ENCODE measurements at places on chromosomes 4 and X.

DNA sequence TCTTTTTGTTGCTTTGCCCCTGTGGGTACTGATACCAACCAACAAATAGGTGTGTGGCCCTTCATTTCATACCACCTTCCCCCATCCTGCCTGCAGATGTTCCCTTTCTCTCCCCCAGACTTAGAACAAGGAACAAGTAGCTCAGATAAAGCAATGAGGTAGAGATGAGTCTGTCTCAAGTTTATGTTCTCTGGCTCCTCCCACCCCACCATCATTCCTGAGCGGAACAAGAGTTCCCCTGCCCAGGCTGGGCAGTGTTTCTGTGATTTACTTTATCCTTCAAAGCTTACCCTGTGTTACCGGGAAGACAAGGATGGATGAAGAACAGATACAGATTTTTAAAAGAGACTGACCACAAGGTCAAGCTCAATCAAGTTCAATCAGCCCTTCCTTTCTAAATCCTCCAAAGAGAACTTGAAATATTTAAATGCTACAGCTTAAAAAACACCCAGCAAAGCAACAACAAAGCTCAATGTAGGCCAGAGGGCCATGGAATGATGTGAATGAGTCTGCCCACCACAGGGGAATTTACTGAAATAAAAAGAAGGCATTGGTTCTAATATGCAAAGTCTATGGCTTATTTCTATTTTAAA is 80.1 kb upstream of the UCP1 start:
- DNase-seq, result no peak

DNA sequence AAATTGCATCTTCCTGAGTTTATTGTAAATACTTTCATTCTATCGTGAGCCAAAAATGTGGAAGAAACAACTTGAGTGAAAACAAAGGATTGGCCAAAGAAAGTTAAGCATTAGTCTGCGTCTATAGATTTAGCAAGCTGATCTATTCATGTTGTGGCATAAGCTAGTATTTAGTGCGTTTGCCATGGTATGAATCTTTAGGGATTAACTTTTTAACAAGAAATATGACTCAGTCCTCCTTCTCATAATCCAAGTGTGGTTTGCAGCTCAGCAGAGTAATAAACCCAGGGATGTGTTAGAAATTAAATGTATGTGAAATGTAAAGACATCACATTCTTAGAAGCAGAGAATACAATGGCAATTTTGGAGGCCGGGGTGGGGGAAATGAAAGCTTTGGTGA is 1110.9 kb downstream of the NLGN4X start:
- no peak for DNase-seq

DNA sequence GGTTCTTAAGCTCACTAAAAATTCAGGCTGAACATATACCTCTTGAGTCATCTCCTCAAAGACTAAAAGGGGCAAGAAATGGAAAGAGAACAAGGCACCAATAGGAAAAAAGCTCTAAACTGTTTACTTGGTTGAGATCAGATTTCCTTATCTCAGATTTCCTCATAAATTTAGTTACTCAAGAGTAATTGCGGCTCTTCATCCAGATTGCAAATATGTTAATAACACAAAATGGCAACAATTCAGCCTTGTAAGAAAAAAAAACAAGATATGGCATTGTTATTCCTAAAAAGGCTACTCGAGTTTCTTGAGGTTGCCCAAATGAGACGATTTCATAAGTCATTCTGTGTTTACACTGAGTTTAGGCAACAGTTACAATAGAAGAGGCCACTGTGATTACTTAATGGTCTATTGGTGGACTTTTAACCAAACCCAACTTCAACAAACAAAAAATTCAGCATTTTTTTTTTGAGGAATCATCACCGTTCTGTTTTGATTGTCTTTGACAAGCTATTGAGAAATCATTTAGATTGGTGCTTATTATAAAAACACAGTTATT is 97.9 kb upstream of the PDHA1 start:
- DNase-seq, result no peak

DNA sequence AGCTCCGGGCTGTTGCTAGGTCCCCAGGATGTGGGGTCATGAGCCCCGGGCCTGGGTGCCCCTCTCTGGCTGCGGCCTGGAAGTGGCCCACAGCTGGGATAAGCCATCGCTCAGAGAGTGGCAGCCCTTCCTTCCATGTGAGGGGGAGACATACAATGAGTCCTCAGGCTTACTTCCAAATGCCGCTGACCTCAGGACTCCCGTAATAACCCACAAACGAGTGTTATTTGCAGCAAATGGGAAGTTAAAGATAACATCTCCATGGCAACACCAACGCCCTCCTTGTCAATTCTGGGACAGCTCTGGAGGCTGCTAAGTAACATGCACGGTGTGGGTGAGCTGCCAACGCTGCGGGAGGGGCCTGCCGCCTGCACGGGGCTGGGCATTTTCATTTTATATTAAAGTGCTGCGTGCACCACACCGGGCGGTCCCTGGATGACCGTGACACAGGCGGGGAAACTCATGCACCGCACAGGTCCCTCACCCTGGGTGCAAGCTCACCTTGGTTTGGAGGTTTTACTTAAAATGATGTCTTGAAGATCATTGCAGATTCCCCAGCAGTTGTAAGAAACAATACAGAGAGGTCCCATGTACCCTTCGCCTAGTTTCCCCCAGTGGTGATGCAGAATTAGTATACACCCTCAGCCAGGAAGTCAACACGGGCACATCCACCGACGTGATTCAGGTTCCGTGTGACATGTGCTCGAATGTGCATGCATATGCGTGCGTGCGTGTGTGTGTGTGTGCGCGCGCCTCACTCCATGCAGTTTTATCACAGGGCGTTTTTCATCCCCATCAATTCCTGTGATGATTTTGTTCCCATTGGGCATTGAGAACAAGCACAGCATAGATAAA is 79.4 kb downstream of the ABLIM2 start:
- peak; percentile 28 for DNase-seq

DNA sequence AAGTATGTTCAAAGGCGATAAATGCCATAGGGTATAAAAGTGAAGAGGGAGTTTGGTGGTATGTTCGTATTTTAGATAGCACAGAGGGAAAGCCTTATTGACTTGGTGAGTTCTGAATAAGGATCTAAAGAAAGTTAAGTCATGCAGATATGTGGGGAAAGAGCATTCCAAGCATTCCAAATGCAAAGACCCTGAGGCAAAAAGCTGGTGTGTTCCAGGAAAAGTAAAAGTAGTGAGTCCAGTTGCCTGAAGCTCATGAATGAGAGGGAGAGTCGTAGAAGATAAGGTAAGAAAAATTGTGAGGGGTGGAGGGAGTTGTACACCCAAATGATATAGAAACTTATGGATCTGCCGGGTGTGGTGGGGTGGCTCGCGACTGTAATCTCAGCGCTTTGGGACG is 426.7 kb downstream of the RPA4 start:
- DNase-seq, result no peak

DNA sequence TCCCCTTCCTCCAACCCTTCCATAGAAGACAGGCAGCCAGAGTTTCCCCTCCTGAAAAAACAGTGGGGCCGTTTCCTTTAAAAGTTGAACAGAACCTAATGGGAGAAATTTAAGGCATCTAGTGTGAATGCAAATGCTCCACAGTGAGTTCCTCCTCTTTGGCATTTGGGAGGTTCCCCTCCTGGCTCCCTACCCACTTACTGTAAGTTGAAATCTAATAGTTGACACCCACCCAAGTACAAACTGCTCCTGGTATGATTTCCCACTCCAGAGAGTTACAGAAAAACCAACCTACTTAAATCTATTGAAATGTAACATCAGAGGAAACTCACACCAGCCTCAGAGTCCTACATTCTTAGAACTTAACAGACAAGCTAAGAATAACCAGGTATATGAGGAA is 17.6 kb downstream of the ENPEP start:
- no peak for DNase-seq

DNA sequence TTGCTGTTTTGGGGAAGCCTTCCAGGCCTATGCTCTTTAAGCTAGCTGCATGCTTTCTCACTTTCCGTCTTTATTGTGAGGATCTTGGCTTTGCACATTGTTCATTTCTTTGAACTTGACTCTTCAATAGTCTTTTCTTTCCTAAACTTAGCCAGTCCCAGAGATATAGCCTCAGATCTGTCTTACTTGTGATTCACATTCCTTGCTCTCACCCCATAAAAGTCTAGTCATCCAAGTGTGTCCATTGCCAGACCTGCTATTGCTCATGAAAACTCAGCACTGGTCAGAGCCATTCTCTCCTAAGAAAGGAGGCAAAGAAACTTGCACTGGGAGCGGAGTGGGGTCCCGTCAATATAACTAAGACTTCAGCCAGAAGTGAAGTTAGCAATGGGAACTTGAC is 275.0 kb upstream of the CTSO start:
- DNase-seq, result no peak

GRCh38 chr4:103361926-103362325 is 163.8 kb upstream of the CENPE start:
- DNase-seq, result no peak

DNA sequence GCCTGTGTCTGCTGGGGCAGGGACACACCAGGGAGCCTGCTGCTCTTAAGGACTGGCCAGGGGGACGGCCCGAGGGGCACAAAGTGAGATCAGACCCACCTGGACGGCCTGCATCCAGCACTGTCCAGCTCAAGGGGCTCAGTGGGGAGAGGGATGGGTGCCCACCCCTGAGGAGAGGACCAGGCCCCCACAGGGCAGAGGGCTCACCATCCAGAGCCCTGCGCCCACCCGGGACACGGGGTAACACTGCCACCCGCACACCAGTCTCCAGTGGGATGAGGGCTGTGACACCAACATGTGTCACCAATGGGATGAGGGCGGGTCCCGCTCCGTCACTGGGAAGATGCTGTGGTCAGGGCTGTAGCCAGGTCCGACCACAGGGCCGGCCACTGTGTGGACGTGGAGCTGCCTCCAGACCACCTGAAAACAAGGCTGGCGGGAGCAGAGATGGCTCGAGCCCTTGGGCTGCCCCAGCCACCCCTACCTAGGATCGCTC is 13.2 kb downstream of the DGKQ start:
- DNase-seq, result no peak

- peak; percentile 7 for DNase-seq
Observed at GRCh38 chrX:13647709-13648212, 5.2 kb upstream of the TCEANC start.

DNA sequence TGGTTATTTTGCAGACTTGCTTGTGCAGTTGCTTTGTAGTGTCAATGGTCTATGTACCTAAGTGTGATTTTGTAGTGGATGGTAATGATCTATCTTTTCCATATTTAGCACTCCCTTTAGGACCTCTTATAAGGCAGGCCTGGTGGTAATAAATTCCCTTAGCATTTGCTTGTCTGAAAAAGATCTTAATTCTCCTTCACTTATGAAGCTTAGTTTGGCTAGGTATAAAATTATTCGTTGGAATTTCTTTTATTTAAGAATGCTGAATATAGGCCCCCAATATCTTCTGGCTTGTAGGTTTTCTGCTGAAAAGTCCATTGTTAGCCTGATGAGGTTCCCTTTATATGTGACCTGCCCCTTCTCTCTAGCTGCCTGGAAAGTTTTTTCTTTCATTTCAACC is 10.6 kb upstream of the HSD17B13 start:
- DNase-seq, result no peak

DNA sequence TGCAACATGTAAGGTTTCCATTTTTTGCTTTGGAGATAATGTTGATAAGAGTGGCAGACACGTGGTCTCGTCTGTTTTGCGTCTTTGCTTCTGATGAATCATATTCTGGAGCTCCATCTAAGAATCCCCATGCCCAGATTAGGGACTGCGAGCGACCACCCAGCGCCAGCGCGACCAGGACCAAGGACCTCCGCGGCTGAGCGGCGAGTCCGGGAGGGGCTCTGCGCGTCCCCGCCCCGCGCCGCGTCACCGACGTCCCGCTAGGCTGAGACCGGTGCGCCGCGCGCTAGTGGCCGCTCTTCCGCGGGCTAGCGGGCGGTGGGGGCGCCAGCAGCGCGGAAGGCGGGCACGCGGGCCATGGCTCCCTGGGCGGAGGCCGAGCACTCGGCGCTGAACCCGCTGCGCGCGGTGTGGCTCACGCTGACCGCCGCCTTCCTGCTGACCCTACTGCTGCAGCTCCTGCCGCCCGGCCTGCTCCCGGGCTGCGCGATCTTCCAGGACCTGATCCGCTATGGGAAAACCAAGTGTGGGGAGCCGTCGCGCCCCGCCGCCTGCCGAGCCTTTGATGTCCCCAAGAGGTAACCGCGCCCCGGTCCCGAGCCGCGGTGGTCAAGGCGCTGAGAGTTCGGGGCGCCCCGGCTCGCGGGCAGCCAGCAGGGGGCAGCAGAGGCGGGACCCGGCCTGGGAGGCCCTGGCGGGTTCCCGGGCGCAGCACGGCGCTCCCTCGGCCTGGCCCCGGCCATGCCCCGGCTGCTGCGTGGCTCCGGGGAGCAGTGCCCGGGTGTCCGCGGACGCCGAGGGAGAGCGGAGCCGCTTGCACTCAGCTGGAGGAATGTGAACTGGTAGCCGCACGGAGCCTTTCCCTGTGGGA is at the start of gene SRD5A3:
SRD5A3 (plus strand) TSS at position 263 of the 871 bp plus-strand sequence; CDS start at position 358, 95 bp downstream.
- DNase-seq, result peak; percentile 75

- no peak for DNase-seq
Observed at GRCh38 chrX:19625612-19626011, 110.3 kb upstream of the MAP3K15 start.

GRCh38 chr4:66429276-66429675 is 759.0 kb upstream of the EPHA5 start:
- DNase-seq, result no peak

DNA sequence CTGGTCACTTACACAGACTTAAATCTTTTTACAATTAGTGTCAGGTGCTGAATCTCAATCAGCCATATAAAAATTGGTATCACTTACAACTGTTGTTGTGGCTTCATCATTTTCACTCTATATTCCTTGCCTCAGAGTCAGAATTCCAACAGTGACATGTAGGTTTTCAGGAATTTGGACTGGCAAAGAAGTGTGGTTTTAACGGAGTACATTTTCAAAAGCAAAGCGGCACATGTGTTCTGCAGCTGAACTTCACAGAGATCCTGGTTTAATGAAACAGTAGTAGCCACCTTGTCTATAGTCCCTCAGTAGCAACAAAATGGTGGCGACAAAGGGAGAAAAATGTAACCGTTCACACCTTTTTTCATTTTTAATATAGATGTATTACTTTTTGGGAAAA is 486.6 kb downstream of the FAT4 start:
- no peak for DNase-seq

GRCh38 chr4:67885762-67886161 is 2.0 kb upstream of the TMPRSS11D start:
- DNase-seq, result no peak

Measured in GDM1 (cell line).